AG20443 (cell line): ENCODE measurements at places on chromosomes 1 and 21.

DNA sequence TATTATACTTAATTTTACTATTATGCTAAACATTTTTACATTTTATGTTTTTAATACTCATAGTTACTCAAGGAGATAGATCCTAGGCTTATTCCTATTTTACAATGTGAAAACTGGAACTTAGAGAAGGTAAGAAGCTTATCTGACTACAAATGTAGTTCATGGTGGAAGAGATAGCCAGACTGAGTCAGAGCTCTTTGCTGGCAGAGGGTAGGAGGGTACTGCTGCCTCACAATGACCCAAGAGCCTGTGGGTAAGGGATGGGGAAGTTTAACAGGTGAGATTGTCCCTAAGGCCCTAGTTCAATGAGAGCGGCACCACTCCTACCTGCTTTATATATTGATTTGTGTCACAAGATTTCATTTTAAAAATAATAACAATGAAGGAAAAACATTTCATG is 34.1 kb upstream of the NEK7 start:
- DNase-seq, result peak; percentile 10

GRCh38 chr1:196193896-196194559 is 414.2 kb downstream of the KCNT2 start:
- no peak for DNase-seq

GRCh38 chr21:27248814-27249213 is 281.9 kb upstream of the ADAMTS5 start:
- no peak for DNase-seq

GRCh38 chr1:63701187-63701586 is 72.6 kb upstream of the ROR1 start:
- no peak for DNase-seq

DNA sequence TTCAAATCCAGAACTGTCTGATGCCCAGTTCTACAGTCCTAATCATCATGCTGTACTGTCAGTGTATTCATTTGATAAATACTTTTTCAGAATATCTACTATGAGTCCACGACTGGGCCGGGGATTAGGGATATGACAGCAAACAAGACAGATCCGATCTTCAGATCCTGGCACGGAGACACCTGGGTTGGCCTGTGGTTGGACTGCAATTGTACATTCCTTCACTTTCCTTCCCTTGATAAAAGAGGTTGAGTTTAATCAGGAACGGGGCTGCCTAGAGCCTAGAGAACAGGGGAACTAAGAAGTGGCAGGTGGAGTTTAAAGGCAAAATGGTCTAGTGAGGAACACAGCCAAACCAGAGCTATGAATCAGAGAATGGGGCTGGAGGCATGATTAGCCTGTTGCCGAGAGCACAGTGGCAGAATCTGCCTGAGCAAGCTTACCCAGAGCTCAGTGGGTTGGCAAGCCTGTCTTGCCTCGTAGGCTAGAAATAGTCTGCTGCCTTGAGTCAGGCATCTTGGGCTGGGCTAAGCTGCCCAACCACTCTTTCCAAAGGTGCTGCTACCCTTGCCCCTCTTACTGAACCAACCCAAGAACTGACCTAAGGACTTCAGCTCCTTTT is 38.1 kb upstream of the PTCH2 start:
- peak; percentile 91 for DNase-seq

- no peak for DNase-seq
These were observed 15.0 kb upstream of the TTC22 start for GRCh38 chr1:54816130-54816529.

DNA sequence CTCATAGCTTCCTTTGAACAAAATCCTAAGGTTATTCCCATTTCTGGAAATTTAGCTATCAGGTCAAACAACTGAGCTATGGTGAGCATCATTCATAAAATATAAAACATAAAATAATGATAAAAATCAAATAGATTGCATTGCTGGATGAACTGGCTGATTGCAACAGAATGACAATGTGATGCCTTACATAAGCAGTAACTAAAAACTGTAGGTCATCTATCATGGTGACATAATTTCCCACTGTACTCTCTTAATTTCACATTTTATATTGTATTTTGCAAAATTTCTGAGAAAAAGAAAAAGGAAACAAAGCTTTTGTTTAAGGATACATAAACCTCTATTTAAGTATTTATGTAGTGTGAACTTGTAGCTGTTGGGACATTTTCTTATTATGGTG is 4.6 kb downstream of the PTGER3 start:
- DNase-seq, result no peak

DNA sequence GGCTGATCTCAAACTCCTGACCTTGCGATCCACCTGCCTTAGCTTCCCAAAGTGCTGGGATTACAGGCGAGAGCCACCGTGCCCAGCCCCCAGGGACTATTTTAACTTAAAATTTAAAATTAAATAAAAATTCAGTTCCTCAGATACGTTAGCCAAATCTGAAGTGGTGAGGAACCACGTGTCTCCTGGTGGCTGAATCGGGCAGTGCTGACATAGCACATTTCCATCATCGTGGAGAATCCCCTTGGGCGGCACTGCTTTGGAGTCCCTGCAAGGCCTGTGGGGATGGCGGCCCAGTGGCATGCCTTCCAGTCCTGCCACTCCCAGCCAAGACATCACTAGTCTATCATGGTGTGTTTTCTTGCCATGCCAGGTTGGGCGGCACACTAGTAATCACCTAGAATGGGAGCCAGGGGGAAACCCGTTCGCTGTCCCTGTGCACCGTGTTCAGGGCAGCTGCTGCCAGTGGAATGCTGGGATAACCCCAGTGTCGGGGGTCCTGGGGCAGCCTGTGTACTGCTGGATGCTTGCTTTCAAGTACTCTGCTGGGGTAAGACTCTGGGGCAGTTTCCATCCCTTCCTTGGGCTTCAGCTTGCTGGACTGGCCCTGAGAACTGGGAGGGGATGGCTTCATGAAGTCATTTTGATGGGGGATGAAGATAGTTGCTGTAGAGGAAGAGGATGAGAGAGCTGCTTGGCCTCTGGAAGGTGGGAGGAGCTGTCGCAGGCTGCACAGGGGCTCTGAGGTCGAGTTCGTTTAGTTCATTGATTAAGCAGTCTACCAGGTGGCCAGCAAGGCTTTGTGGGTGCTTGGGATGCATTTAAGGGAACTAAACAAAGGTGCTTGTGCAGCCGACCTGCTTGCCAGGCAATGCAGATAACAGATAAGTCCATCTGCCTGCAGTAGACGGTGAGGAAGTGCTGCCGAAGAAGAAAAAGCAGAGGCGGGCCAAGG is 4.6 kb downstream of the ZBTB48 start:
- DNase-seq, result no peak

GRCh38 chr21:25967181-25967900 is 203.2 kb downstream of the APP start:
- DNase-seq, result no peak

DNA sequence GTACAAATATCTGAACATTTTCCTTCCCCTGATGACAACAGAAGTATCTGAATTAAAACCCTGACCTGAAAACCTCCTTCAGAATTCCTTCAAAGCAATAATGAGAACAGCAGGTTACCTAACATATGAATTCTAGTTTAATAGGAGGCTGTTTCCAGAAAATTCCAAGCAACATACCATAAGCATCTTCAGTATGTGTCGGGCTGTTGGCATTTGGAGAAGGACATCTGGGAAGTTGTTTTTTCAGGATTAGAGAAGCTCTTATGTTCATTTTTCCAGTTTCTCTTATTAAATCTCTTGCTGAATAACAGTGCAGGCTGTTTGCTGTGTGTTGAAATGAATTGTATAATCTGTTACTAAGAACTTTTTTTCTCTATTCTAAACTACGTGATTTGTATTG is 101.5 kb downstream of the PLA2G4A start:
- peak; percentile 8 for DNase-seq
